ENCODE measurements at places on chromosomes 5 and 9.

DNA sequence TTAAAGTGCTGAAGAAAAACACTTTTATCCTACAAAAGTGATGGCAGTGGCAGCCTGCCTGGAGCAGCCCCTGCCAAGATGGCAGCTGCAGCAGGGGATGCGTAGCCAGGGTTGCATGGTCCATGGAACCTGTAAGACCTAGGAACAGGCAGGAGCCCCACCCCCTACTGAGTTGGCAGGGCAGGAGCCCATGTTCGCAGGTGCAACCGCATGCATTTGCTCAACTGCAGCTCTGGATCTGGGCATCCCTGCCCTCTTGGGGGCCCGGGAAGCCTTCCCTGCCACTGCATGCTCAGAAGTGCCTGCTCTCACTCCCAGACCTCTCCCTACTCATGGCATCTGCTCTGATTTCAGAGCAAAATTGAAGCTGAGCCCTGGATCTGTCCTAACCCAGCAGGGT is 779.6 kb downstream of the CDH18 start:
- no peak for DNase-seq

- DNase-seq = no peak
Measured at GRCh38 chr9:38232895-38233294, 159.6 kb upstream of the ALDH1B1 start.

- DNase-seq = no peak
Measured at GRCh38 chr9:109887079-109887478, 107.1 kb downstream of the PALM2AKAP2 start.

GRCh38 chr5:113195771-113196170 is 219.2 kb downstream of the DCP2 start:
- DNase-seq = no peak

DNA sequence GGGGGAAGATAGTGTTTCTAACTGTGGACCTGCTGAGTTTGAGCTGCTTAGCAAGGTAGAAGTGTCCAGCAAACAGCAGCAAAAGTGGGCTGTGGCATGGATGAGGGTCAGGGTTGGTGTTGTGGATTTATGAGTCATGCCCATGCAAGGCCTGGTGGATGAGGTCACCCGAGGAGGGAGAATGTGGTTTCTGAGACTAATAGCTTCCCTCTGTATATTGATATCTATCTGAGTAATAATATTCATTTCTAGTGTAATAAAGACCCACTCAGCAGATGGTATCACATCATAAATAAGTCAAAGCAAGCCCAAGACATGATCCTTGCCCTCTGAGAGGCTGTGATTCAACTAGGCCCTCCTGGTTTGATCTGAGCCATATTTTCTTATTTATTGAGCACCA is 597.8 kb upstream of the CLINT1 start:
- DNase-seq = no peak

- DNase-seq = no peak
Measured at GRCh38 chr5:66704790-66705425, 108.7 kb downstream of the MAST4 start.

DNA sequence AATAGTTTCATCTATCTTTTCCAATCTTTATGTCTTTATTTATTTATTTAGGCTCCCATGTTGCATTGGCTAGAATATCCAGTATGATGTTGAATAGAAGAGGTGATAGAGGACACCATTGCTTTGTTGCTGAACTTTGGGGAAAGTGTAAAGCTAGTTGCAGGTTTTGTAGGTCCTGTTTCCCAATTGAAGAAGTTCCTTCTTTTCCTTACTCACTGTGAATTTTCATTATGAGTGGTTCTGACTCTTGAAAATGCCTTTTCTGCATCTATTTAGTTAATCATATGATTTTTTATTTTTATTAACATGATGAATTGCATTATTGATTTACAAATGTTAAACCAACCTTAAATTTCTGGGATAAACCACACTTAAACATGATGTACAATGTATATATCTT is 58.9 kb upstream of the NR3C1 start:
- DNase-seq = no peak
